ENCODE measurements at places on chromosomes 7 and 10.

GRCh38 chr7:43824963-43825362, 44.4 kb downstream of the MRPS24 start:
- no peak for DNase-seq

- DNase-seq: no peak
Observed at GRCh38 chr10:77943121-77943901, 16.8 kb upstream of the DLG5 start.

- DNase-seq: no peak
Observed at GRCh38 chr7:127250312-127251035, 2.3 kb downstream of the GRM8 start.

DNA sequence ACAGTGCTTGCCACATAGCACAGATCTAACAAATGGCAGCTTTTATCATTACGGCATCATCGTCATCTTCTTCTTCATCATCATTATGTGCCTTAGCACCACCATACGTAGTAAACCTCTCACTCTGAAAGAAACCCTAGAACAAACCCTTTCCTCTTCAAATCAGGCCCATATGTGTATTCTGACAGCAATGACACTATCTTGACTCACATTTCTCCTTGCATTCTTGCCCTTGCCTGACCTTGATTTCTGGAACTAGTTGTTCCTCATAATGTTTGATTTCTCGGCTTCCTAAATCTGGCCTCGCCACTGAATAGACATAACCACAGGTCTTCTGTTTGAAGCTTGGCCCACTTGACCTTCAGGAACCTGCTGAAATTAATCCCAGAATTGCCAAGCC, 115.3 kb downstream of the DGKI start:
- DNase-seq: no peak

- no peak for DNase-seq
Observed at GRCh38 chr10:131788386-131788785, 112.4 kb upstream of the PPP2R2D start.

DNA sequence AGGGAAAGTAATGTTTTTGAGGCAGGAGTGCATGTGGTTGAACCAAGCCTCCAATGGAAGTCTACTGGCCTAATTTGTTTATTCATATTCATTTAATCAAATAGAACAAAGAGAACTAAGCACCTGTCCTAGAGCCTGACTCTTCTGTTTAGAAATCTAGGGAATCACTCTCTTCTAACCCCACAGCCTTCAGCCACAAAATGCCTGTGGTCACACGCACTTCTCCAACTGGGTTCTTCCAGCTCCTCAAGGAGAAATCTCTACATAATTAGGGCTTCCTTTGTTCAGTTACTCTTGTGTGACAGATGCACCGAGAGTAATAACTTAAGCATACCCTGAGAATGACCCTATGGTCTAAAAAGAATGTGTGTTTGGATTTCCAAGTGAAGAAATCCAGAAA, 133.7 kb upstream of the NAMPT start:
- no peak for DNase-seq

DNA sequence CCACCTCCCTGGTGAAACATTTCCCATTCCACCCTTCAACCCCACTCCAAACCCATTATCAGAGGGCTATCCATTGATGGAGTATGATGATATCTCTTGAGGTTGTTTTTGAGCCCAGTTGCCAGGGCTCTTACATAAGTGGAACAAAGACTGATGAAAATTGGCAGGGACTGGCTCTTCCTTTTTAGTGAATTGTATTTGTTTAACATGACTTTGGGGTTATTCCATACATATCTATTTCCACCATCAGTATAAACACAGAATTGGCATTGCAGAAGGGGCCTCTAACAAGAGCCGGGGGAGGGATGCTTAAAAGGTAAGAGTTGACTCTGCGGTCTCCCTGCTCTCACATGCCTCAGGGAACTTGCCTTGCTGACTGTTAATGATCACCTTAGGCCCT, 28.9 kb downstream of the FZD1 start:
- DNase-seq: no peak

GRCh38 chr10:46515793-46516192, 40.7 kb downstream of the GPRIN2 start:
- DNase-seq: no peak

GRCh38 chr7:116455499-116455898, 44.0 kb upstream of the CAV2 start:
- DNase-seq: no peak

GRCh38 chr7:74521855-74522254, 68.1 kb downstream of the GTF2IRD1 start:
- DNase-seq: no peak

DNA sequence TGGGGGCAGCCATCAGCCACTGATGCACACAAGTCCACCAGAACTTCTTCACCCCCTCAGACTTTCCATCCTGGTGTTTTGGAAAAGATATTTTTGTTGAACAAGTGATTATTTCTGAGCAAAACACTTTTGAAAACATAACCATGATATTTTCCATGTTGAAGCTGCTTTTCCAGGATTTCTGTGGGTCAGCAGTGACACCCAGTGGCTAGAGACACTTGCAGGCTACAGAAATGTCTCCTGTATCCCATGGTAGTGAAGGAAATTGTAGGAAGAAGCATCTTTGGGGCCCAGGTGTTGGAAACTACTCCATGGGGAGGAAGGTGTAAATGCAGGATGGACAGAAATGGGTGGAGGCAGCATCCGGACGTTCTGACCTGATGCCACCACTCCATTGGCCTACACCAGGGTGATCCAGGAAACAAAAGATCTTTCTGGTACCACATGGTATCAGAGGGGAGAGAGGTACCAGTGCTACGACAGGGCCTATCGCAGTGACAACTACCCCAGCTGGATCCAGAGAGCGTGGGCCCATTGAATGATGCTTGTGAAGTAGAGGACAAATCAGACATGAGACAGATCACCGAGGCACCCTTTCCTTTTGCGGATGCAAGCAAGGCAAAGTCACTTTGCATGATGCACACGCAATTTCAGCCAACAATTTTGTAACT, 111.7 kb upstream of the COBL start:
- no peak for DNase-seq

- DNase-seq: no peak
Observed at GRCh38 chr10:1367938-1368841, 312.0 kb downstream of the WDR37 start.

DNA sequence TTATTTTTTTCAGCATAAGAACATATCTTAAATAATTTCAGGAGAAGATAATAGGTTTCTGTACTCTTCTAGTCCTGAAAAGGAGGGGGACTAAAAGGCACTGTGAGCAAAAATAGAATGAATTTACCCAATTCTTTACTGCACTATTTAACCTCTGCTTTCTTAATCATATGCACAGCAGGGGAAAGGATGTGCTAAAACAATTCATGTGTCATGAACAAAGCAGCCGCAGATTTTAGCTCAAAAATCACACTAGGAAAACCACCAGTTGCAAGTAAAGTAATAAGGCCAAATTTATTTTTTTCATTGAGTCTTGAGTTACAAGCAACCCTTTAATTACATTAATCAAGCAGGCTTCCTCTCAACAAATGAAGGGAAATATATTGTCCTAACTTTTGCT, 80.1 kb downstream of the CABCOCO1 start:
- no peak for DNase-seq

GRCh38 chr10:75971402-75972211, 540.2 kb downstream of the LRMDA start:
- DNase-seq: no peak

GRCh38 chr10:4201866-4202825, 417.1 kb upstream of the KLF6 start:
- no peak for DNase-seq

DNA sequence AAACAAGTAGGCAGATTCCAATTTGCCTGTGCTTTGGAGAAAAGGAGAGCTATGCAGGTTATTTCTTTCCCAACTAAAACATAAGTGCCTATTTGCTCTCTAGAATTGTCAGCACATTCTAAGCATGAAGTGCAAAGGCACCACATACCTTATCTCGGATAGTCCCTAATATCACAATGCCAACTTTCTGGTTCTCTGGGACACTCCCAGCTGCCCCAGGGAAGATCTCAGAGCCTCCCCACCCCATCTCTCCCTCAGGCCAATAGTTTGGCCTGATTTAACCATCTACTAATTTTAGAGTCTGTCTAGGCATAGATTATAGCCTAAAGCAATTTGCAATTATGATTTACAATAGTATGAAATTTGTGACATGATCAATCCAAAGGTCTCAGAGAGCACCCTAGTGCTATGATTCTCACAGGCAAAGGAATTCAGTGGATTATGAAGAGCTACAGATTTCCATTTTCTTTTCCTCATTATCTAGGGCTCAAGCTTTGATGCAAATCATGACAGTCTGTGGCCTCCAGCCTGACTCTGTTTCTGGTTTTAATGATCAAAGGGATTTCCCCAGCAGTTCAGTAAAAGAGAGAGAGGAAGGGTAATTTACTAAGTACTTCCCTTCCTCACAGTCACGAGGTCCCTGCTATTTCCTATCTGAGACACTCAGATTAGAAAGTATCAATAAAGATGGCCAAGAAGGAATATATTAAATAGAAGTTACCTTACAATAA, 29.0 kb upstream of the IL6 start:
- no peak for DNase-seq

- peak; percentile 90 for DNase-seq
Observed at GRCh38 chr10:4663162-4663992, 162.6 kb upstream of the AKR1E2 start.

- DNase-seq: no peak
Observed at GRCh38 chr10:65805993-65806392, 1119.8 kb upstream of the LRRTM3 start.

DNA sequence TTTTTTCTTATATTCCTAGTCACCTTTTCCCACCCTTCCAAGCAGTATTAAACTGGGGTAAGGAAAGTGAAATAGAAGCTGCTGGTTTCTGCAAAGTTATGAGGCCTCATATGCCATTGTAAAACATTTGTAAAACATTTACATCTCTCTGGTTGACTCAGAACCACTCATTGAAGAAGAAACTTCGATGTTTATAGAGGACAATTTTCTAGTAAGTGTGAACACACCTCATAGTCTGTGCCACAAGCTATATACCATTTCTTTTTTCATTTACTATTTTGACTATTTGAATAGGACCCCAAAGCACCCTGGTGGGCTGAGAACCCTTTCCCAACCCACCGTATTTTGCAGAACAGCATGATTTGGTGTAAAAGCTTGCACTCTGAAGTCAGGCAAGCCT, 12.9 kb upstream of the ITGB1 start:
- no peak for DNase-seq

GRCh38 chr7:47346377-47346914, 235.5 kb downstream of the TNS3 start:
- no peak for DNase-seq

- peak; percentile 85 for DNase-seq
Observed at GRCh38 chr10:5071411-5072198, 22.6 kb upstream of the AKR1C3 start.

DNA sequence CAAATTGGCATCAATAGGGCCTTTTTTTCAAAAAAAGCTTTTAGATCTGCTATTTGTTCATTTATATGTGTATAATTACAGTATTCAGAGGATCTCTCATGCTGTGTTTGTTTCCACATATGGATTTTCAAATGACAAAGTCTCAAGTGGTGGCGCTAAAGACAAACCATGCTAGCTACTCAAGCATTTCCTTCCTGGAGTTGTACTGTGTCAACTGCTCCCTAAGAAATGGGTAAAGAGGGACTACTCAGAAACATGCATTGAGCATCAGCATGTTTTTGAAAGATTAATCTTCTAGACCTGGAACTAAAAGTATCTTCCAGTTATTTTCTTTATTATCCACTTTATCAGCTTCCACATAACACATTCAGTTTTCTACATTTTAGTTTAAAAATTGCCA, 12.7 kb downstream of the CNTNAP2 start:
- DNase-seq: no peak

- DNase-seq: no peak
Observed at GRCh38 chr10:121735263-121735662, 137.0 kb upstream of the FGFR2 start.

- DNase-seq: no peak
Observed at GRCh38 chr10:26491276-26491675, 53.1 kb downstream of the APBB1IP start.

GRCh38 chr7:32680259-32681173, 185.2 kb downstream of the AVL9 start:
- DNase-seq: no peak

- DNase-seq: no peak
Observed at GRCh38 chr10:131233611-131234258, 77.8 kb downstream of the TCERG1L start.

DNA sequence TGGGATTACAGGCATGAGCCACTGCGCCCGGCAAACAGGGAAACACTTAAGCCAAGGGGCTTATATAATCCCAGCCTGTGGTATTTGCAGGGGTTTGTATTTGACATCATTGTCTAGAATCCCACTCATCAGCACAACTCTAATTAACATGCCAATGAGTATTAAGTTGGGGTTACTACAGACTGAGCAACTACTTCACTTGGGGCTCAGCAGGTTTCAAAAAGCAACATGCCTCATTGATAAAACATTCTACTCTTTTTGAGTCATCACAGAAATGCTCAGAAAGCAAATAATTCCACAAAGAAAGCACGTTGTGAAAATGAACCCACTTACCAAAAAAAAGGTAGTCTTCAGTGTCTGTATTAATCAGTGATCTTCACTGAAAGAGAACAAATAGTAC, 236.9 kb upstream of the CELF2 start:
- DNase-seq: no peak

DNA sequence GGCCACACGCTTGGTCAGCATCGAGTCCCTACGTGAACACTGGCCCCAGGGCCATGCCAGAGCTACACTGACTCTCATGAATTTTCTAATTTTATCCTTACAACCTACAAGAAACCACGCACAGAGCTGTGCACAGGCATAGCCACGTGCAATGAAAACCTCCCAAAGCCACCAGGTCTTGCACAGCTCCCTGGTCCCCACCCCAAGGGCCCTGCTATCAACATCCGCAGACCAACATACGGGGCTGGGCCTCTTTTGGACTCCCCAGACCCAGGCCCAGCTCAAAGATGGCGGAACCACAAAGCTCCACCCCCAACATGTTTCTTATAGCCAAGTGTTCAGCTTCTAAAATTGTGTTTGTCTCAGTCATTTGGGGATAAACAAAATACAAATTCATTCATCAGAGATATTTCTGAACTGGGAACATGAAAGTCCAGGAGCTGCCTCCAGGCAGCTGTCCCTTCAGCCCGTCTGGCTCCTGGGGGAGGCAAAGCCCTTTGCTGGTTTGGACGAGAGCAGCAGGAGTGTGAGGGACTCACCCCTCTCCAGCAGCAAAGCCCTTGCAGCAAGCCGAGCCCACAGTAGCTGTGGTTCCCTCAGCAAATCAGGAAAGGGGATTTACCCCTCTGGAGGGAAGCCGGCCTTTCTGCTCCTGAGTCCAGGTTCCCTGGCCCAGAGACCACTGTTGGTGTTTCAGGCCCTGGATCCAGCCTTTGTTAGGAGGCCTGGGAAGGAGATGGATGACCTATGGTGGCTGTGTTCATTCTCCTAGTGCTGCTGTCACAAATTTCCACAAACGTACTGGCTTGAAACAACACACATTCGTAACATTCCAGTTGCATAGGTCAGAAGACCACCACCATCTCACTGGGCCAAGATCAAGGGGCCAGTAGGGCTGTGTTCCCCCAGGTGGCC, 75.1 kb downstream of the OAT start:
- DNase-seq: no peak

- no peak for DNase-seq
Observed at GRCh38 chr7:31036924-31037323, 15.2 kb upstream of the ADCYAP1R1 start.
